Stimulated activated CD8-positive, alpha-beta memory T cell treated with anti-CD3 and anti-CD28 coated beads, Interleukin-7, amount 100 ng/mL, for 4 hours (primary cell): ENCODE measurements at places on chromosomes 3 and 15.

GRCh38 chr15:25019434-25019833 lies 64.6 kb downstream of the SNRPN start:
- DNase-seq: no peak

DNA sequence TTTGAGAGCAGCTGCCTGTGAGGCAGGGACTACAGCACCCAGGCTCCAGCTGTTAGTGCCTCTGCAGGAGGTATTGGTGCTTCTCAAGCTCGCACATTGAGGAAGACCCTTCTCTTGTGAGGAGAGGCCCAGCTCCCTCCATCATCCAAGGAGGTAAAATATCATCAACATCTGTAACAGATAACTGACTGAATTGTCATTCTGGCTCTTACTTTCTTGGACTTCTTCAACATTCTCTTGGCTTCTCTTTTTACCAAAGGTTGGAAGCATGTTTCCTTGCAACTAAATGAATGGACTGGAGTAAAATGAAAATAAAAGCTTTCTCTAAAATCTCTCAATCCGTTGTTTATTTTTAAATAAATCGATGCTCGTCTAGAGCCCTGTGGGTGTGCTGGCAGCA lies 53.1 kb upstream of the PXYLP1 start:
- no peak for DNase-seq

GRCh38 chr15:40204100-40204499 lies 34.8 kb upstream of the PAK6 start:
- no peak for DNase-seq

DNA sequence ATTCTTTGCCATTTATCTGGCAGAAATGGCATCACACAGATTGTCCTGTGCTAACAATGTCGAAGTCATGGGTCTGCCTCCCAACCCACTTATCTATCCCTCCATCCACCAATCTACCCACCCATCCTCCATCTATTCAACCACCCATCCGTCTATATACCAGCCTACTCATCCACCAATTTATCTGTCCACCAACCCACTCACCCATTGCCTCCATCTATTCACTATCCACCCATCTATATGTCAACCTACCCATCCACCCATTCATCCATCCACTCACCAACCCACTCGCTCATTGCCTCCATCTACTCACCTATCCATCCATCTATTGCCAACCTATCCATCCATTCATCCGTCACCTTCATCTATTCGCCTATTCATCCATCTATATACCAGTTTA lies 521.2 kb downstream of the SHQ1 start:
- no peak for DNase-seq

DNA sequence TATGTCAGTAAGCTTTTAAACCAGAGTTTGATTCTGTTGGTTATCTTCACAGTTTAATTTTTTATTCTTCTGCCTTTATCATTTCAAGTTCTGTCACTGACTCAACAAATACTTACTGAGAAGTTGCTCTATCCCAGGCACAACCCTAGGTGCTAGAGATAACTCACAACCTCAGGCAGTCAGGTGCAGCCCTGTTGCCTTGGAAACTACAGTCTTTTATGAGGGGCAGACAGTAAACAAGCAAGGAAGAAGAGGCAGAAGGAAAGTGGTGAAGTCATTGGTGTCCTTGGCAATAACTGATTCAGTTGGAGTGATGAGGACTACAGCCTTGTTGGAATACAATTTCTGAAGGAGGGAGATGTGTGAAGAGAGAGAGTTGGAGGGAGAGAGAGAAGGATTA lies 142.1 kb upstream of the LRTM1 start:
- no peak for DNase-seq

GRCh38 chr3:195285372-195285771 lies 14.4 kb upstream of the XXYLT1 start:
- DNase-seq: no peak

DNA sequence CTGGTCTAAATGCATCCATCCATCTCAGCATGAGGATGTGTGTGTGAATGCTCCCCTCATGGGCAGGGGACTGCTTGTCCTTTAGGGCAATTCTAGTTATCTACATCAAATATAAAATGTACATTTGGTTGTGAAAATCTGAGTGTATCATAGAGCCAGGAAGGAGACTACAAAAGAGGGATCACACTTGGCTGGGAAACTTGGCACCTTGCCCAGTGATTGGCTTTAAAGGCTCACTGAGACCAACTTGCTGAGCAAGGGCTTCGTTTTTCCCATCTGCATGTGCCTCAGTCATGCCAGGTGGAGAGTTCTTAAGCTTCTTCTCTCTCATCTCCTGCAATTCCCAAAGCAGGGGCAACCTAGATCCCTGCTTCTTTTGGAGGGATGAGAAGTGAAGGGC lies 5.2 kb downstream of the CAPN3 start:
- no peak for DNase-seq

GRCh38 chr3:142031575-142031974 lies 117.8 kb downstream of the TFDP2 start:
- DNase-seq: no peak

DNA sequence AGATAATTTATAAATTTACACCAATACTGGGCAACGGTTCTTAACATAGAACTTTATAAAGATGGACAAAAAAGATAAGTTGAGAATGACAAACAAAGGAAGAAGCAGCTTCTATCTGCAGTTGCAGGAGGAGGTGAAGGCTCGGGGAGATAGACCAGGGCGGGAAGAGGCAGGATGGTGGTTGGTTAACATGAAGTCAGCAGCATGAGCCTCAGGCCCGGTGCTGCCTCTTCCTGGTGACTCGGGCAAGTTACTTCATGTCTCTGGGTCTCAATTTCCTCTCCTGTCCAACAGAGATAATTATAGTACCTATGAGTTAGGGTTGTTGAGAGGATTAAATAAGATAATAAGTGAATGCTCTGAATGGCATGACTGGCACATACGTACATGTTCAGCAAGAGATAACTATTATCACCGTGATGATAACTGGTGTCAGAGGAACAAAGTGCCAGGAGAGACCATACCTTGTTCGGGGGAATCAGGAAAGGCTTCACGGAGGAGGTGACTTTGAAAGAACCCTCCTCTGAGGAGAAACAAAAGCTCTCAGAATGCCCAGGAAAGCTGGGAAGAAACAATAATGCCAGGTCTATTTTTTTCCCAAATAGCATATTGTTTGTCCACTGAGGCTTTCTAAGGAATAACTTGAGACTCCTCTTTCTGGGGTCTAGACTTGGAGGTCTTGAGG lies 4.4 kb downstream of the PAK6 start:
- no peak for DNase-seq

DNA sequence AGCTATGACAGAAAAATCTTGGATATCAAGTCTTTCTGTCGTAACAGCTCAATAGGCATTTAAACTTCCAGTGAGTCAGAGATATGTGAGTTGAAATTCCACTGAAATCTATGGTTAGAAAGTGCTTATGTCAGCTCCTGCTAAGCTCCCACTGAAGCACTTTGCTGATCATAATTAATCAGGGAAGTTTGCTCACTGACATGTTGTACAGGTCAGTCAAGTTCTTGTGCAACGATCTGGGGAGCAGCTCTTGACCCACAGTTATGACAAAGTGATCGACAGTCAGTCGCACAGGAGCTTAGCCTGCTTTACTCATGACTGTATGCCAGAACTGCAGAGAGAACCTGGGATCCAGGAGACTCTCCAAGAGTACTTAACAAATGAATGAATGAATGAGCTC lies 453.5 kb downstream of the SOX2 start:
- DNase-seq: no peak

DNA sequence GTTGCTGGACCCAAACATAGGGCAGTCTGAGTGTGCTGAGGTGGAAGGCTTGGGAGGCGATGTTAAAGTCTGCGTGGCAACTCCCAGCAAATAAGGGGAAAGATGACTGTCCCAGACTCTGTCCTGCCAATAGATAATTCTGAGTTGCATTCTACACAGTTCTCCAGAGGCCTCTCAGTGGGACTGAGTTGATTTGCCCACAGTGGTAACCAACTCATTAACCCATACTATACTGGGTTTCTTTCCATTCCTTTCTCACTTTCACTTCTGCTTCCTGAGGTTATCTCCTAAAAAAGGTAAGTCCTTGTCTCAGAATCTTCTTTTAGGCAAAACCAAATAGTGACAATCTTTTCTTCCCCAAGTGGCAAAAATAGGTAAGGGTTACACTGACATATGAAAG lies 549.9 kb upstream of the DPPA4 start:
- DNase-seq: no peak

DNA sequence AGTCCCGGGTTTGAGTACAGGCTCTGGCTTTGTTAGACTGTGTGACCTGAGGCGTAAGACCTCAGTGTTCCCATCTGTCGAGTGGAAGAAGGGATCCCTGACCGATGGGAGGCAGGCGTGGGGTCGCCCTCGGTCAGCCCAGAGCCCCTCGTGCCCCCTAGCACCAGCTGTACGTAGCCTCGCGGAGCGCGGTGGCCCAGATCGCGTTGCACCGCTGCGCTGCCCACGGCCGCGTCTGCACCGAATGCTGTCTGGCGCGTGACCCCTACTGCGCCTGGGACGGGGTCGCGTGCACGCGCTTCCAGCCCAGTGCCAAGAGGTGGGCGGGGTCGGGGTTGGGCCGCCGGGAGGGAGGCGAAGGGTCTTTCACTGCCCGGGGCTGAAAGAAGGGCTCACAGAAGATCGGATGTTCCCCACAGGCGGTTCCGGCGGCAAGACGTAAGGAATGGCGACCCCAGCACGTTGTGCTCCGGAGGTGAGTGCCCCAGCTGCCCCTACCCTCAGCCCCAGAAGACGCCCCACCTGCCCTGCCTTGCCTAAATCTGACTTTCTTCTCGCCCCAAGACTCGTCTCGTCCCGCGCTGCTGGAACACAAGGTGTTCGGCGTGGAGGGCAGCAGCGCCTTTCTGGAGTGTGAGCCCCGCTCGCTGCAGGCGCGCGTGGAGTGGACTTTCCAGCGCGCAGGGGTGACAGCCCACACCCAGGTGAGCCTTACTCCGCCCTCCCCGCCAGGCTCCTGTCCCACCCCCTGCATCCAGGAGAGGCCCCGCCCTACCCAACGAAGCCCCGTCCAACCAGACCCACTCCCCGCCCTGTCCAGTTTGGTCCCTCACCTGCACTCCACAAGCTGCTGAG lies 3.5 kb upstream of the LSMEM2 start:
- DNase-seq: no peak

DNA sequence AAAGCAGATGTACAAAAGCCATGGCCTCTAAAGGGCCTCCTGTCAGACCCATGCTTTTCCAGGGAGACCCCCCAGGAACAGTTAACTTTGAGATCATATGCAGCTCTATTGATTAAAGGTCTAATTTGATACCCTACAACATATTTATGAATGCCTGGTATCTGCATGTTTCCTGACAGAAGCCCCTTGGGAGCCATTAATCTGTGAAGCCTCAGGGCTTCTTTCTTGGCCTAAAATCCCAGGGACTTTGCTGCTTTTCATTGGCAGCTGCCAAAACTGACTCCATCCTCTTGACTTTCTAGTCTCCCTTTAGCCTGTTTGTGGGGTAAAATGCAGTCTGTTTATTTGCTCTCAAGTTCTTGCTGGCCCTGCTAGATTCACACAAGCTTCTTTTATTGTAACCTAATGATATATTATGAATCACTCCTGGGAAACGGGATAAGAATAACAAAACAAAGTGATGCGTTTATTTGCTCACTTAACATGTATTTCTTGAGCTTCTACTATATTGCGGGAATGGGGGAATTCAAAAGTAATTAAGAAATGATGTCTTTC lies 257.0 kb downstream of the LSAMP start:
- no peak for DNase-seq

DNA sequence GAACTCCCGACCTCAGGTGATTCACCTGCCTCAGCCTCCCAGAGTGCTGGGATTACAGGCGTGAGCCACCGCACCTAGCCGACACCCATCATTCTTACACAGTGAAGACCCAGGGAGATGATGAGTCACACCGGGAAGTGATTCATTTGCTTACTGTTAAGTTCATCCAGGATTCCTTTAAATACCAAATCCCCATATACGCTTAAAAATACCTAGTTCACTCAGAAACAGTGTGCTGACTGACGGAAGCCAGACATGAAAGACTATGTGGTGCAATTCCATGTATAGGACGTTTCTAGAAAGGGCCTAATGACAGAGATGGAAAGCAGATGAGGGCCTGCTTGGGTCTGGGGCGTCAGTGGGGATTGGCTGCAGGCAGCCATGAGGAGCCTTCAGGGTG lies 75.2 kb downstream of the APBA2 start:
- DNase-seq: no peak

GRCh38 chr15:52329987-52330386 lies 34.4 kb upstream of the MYO5C start:
- no peak for DNase-seq

- no peak for DNase-seq
These were observed 90.7 kb upstream of the IQSEC1 start for GRCh38 chr3:13163848-13164382.
